ENCODE measurements at places on chromosomes 16 and 17. TPM values are rescaled to one million over a fixed set of nuclear protein-coding genes. Genes with fewer than 3 reads are reported as not detected.

FBXW10 gene
- total RNA-seq, result 0.08 TPM

CHD9NB gene
- 0.77 TPM for total RNA-seq

FMNL1 gene
- total RNA-seq, result 8.7 TPM

LPO gene
- not detected for total RNA-seq

PHB1 gene
- 217 TPM for total RNA-seq

CCL8 gene
- total RNA-seq, result 0.41 TPM

RNF222 gene
- not detected for total RNA-seq

SLC5A11 gene
- 0.14 TPM for total RNA-seq

TIMP2 gene
- total RNA-seq, result 91.8 TPM

C1QTNF1 gene
- total RNA-seq, result 146 TPM

GRB7 gene
- 1.1 TPM for total RNA-seq

EMC8 gene
- total RNA-seq, result 22.5 TPM
